ENCODE measurements at places on chromosomes 4 and X. TPM values are rescaled to one million over a fixed set of nuclear protein-coding genes. Genes with fewer than 3 reads are reported as not detected.

GRCh38 chr4:170748975-170749374, 659.2 kb upstream of the AADAT start:
- no peak for DNase-seq

- DNase-seq = no peak
Observed at GRCh38 chr4:21649391-21650090, 299.0 kb downstream of the KCNIP4 start.

- DNase-seq = no peak
Observed at GRCh38 chr4:10593130-10593529, 91.4 kb downstream of the CLNK start.

GRCh38 chrX:10579112-10580011, 41.0 kb downstream of the MID1 start:
- peak; percentile 78 for DNase-seq

GRCh38 chr4:76896614-76897535, 1.1 kb downstream of the SOWAHB start:
- DNase-seq = peak; percentile 18

DNA sequence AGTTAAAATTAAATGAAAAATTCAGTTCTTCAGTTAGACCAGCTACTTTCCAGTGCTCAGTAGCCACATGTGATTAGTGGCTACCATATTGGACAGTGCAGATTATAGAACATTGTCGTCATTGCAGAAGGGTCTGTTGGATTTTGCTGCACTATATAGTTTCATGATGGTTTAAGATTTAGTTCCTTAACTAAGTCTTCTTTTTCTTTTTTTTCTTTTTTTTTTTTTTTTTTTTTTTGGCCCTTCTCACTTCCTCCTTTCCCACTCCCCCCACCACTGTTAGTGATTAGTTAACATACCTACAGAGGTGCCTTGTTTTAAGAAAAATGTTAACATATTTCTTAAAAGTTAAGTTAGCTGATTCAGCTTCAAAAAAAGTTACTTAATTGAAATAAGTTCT, 9.0 kb downstream of the RAB9A start:
- no peak for DNase-seq

- no peak for DNase-seq
Observed at GRCh38 chrX:138058931-138059330, 493.0 kb downstream of the ZIC3 start.

DNA sequence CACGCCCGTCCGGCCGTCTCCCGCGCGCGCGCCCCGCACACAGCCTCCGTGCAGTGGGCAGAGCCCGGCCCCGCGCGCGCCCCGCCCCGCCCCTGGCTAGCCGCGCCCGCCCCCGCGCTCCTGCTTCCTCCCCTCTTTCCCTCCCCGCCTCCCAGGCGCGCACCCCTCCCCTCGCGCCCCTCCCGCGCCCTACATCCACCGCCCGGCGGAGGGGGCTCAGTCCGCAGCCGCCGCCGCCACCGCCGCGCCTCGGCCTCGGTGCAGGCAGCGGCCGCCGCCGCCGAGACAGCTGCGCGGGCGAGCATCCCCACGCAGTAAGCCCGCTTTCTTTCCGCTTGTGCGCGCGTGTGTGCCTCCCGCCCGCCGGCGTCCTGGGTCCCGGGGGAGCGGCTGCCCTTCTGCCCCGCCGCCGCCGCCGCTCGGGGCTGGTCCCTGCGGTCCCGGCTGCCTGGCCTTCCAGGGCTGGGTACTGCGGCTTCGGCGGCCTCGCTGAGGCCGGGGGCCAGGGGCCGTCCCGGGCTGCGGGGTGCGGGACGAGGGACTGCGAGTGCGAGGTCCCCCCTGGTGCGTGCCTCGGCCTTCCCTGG, at the start of gene FHL1:
FHL1 (plus strand) TSS at position 219 of the 587 bp plus-strand sequence.
- DNase-seq = peak; percentile 12

- no peak for DNase-seq
Observed at GRCh38 chrX:24110069-24110468, 39.5 kb upstream of the ZFX start.

DNA sequence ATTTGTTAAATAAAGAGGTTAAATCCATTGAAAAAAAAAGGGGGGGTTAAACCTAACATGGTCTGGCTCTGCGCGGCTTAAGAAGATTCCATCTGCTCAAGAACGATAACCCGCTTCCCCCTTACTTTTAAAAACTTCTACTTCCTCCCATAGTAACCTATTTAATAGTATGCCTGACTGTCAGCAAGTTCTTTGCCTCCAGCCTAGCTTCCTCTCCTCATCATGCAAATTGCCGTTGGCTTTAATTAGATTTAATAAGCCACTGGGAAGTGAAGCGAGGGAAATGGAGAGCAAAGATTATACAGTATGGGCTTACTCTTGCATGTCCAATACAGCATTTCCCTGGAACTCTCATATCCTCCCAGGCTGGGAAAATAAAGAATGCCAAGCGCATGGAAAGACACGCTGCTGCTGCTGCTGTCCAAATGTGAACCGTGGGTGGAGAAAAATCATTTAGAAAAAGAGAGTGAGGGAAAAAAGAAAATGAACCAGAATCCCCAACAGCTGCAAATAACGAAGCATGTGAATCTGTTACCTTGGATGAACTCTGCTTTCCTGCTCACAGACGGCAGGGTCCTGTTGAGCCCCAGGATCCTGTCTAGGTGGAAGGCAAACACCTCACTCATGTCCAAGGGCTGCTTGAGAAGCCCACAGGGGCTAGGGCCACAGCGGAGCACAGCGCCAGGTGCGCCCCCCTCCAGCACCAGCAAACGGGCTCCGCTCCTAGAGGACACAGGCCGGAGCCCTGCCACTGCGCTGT, 2.7 kb downstream of the GASK1B start:
- DNase-seq = peak; percentile 21

GRCh38 chr4:10732914-10733415, 48.4 kb upstream of the CLNK start:
- no peak for DNase-seq

GRCh38 chr4:70946939-70947338, 44.8 kb downstream of the MOB1B start:
- peak; percentile 33 for DNase-seq

DNA sequence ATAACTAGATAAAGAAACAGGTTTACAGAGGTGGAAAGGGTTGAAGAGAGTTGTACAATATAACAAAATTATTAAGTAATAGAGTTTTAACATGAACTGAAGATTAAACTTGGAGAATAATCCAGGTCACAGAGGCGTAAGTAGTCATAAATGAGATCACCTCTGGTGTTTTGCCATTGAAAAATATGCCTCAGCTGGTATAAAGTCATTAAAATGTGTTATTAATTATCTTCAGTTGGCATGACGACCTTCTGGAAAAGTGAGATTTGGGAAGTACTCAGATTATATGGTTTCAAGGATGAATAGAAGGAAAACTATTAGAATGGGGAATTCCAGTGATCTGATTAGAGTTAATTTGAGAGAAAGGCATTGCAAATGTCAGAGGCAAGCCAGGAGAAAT, 237.5 kb upstream of the ANXA10 start:
- DNase-seq = no peak

- peak; percentile 31 for DNase-seq
Observed at GRCh38 chrX:69060631-69061408, 104.4 kb downstream of the PJA1 start.

DNA sequence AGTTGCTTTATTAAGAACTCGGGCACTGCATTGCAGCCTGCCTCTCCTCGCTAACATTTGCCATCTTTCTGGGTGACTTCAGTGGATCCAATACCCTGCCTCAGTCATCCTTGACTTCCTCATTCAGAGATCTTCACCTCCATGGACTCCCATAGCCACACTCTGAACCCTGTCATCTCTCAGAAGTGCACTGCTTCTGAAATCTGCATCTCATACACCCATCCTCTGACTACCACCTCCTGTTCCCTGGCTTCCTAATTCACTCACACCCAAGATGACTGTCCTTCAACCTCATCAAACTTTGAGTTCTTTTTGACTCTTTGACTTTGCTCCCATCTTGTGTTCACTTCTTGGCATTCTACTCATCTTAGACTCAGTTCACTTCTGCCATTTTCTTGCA, 25.3 kb upstream of the CYBB start:
- DNase-seq = no peak

DNA sequence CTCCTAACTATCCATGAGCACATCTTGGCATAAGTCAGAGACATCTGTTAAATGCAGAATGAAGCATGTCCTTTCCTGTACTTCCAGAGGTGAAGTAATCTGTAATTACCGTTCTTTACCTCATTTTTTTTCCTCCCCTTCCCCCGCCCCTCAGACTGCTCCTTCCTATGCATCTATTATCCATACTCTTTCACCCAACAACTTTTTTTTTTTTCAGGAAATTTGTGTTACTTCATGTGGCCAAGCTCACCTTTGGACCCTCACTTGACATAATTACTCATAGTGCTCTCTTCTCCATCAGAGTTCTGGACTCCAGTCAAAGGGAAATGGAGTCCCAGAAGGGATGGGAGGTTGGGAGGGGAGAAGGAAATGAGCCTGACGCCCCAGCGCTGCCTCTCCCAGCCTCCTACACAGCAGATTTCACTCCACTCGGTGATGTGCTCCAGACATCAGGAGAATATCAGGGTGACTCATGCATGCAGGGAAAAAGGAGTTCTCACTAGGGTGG, 568.8 kb downstream of the STIM2 start:
- no peak for DNase-seq

DNA sequence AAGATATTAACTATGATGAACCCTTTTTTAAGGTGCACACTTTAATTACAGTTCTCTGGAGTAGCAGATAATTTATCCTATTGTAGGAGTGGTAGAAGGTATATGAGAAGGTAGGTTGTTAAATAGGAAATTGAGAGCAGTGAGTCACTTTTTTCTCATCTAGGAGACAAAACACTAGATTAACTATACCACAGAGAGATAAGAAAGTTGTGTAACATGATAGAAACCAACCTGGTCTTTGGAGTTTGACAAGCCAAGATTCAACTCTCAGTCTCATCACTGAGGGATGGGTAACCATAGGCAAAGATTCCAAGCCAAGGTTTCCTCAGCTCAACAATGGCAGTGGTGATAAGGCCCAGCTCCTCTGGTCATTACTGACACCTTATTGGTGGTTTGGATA, 104.0 kb downstream of the MAD2L1 start:
- peak; percentile 5 for DNase-seq

GRCh38 chr4:142463206-142463605, 382.9 kb downstream of the INPP4B start:
- DNase-seq = no peak

GRCh38 chr4:19850909-19851308, 400.8 kb upstream of the SLIT2 start:
- peak; percentile 93 for DNase-seq

- DNase-seq = peak; percentile 84
Observed at GRCh38 chrX:10486373-10486772, 134.0 kb downstream of the MID1 start.

DNA sequence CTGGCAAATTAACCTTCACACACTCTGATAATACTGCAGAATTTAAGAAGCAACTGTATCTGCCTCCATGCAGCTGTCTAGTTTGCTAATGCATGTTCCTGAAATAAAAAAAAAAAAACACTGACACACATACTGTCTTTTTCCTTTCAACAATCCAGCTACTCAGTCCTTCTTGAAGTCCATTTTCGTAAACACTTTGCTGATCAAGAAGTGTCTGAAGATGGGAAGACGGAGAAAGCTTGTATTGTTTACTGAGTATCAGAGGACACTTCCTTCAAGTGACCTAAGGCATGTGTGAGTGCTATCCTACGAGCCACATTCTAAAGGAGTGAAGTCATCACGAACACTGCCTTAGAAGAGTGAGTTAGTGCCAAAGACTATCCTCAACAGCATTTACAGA, 82.6 kb downstream of the LUZP4 start:
- peak; percentile 79 for DNase-seq

USP26 gene
- not detected for total RNA-seq

BEX4 gene
- total RNA-seq = 0.54 TPM

PRKG2 gene
- total RNA-seq = 2.0 TPM

TCEAL7 gene
- total RNA-seq = 16.1 TPM

BTK gene
- total RNA-seq = not detected

LPAR4 gene
- not detected for total RNA-seq

SLITRK4 gene
- total RNA-seq = not detected

FAT4 gene
- total RNA-seq = 37.5 TPM

IL3RA gene
- not detected for total RNA-seq

IDUA gene
- 0.72 TPM for total RNA-seq

ADAM29 gene
- total RNA-seq = not detected

TADA2B gene
- total RNA-seq = 8.1 TPM

PABPC1L2A gene
- not detected for total RNA-seq

USP17L10 gene
- not detected for total RNA-seq
